BE2C (cell line): ENCODE measurements at places on chromosomes 2 and 18.
A peak's percentile ranks its signal among the peaks of the same experiment; 100 is the strongest.

- no peak for DNase-seq
Observed at GRCh38 chr2:42566837-42567321, 1.6 kb upstream of the MTA3 start.

DNA sequence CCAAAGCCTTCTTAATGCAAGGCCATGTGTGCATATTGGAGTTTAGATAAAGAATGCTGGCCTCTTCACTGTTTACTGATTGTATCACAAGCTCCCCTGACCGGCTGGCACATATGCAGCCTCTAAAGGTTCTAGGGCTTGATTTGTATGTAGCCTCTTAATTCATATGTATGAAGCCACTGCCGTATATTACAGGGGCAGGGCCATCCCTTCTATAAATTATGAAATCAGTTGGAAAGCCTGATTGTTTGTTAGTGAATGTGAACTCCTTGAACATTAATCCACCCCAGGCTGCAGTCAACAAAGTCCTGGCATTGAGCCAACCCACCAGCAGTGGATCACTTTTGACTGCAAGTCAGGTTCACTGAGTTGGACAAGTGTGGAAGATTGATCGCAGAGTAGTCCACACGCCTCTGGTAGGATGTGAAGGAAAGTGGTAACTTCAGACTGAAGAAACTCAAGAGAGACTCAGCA is 61.6 kb upstream of the PARD3B start:
- DNase-seq: peak; percentile 53

- DNase-seq: no peak
Observed at GRCh38 chr2:45203400-45203799, 194.1 kb upstream of the SIX2 start.

- no peak for DNase-seq
Observed at GRCh38 chr2:134365356-134365755, 111.5 kb downstream of the MGAT5 start.

- DNase-seq: no peak
Observed at GRCh38 chr2:215052404-215052803, 86.0 kb downstream of the ABCA12 start.

GRCh38 chr18:42296192-42296591 is 341.2 kb downstream of the PIK3C3 start:
- DNase-seq: no peak

GRCh38 chr2:160381425-160381951 is 112.1 kb downstream of the RBMS1 start:
- no peak for DNase-seq

DNA sequence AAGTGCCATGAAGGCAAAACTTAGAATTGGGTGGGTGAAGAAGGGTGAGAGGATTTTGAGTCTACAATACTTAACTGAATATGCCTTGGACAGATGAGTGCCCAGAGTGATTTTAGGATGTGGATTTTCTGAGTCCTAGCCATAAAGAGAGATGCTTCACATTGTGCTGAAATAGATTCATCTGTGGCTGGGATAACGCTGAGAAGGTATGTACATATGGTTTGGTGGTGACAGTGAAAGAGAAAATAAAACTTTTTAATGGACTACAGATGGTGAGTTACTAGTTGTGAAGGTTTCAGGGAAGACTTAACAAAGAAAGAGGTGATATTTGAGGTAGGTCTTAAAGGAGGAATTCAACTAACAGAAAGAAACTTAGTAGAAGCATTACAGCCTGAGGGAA is 265.8 kb downstream of the AKAIN1 start:
- no peak for DNase-seq

- DNase-seq: no peak
Observed at GRCh38 chr2:62196278-62196901, 475 bp downstream of the B3GNT2 start.

GRCh38 chr18:49601211-49601610 is 39.4 kb downstream of the LIPG start:
- DNase-seq: no peak

DNA sequence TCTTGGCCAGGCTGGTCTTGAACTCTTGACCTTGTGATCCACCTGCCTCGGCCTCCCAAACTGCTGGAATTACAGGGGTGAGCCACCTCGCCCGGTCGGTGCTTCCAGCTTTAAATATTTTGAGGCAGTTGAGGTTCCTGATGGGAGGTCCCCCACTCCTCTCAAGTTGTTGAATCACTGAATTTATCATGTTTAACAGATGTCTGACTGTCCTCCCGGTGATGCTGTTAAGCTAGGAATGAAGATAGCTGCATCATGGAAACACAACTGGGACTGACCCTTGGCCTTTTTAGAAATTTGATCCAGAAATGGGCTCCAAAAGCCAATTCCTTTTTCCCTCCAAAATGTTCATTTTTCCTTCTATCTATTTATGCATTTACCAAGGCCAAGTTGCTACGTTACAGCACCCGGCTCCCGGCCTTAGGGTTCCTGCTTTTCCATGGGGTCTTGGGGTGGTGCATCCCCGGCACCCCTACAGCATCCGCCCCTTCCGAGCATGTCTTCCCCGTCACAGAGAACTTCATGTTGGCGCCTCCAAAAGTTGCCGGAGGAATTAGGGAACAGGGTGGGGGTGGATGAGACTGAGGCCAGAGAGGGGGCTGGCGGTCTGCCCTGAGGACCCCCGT is 43.9 kb downstream of the PAX8 start:
- DNase-seq: no peak

- DNase-seq: no peak
Observed at GRCh38 chr2:177335917-177336450, 56.6 kb upstream of the AGPS start.

- no peak for DNase-seq
Observed at GRCh38 chr2:237941239-237941638, 25.6 kb upstream of the UBE2F start.

- no peak for DNase-seq
Observed at GRCh38 chr2:205175831-205176230, 506.5 kb upstream of the NRP2 start.

GRCh38 chr2:72956050-72956395 is 38.7 kb downstream of the EMX1 start:
- no peak for DNase-seq

DNA sequence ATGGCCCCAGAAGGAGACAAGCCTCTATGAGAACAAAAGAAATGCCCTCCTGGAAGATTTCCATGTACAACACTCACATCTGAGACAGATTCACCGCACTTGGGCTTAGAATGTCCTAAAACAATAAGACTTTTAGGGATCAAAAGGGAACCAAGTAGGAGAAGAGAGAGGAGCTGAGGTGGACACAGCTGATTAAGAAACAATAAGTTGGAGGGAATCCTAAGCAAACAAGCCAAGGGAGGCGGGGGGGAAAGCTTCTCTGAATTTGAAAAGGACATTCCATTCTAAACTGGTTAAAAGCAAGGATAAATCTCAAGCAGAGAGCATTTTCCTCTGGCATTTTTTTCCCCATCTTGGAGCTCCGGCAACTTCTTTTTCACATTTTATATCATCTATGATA is 9.9 kb downstream of the ACVR1 start:
- DNase-seq: no peak

DNA sequence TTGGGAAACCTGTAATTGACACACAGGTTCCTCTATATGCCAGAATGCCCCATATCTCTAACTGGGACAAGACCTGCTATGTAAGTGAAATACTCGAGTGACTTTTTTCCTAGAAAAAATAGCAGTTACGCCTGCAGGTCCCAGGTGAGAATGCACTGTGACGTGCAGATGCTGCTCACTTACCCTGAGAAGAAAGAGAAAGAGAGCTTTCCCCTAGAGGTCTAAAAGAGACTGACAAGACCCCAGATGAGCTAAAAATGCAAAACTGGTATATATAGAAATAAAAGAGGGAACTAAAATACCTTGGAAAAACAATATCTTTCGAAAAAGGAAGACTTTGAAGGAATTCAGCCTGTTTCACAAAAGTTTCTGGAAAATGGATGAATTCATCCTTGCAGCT is 383.0 kb upstream of the DCC start:
- no peak for DNase-seq

DNA sequence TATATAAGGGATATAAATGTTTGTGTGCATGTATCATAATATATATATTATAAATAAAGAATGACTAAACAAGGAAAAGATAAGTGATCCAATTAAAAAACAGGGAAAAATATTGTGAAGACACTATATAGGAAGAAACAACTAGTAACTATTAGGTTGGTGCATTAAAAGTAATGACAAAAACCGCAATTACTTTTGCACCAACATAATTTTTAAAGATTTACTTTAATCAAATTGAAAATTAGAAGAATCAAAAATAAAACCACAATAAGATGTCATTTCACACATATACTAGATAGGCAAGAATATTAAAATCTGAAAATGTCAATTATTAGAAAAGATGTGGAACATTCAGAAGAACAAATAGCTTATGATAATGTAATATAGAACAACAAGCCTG is 595.9 kb downstream of the KCNJ3 start:
- no peak for DNase-seq

DNA sequence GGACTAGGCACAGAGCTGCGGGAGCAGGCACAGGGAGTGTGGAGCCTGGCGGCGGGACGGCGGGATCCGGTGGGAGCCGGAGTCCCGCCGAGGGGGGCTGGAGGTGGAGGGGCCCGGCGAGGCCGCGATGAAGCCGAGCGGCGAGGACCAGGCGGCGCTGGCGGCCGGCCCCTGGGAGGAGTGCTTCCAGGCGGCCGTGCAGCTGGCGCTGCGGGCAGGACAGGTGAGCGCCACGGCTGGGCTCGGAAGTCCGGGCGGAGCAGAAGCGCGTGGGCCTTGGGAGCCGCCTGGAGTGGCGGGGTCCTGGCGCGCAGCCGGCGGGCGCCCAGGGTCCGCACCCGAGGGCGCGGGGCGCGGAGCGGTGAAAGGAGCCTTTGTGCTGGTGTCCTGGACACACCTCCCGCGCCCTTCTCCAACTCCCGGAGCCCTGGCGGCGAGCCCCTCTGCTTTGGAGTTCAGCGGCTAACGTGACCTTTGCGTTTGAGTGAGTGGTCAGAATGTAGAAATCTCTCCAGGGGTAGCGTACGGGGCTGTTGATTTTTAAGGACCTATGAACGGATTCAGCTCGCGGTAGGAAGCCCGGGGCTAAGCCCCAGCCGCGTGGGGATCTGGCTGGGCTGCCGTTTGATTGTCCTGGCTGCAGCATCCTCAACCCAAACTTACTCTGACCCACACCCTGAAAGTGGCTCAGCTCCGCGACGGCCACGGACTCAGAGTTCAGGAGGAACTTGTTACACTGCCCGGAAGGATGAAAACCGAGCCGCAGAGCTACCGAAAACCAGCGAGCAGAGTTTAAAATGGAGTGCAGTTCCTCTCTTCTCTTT is 448 bp downstream of the IMPA2 start:
- DNase-seq: no peak

- no peak for DNase-seq
Observed at GRCh38 chr2:237616734-237617586, 10.4 kb upstream of the LRRFIP1 start.

- DNase-seq: no peak
Observed at GRCh38 chr18:48662011-48662661, 123.3 kb downstream of the CTIF start.

GRCh38 chr2:28495551-28496250 is at the start of gene PLB1:
Gene PLB1 (plus strand): TSS chr2:28496060. CDS start chr2:28496115, 55 bp downstream.
- DNase-seq: no peak

DNA sequence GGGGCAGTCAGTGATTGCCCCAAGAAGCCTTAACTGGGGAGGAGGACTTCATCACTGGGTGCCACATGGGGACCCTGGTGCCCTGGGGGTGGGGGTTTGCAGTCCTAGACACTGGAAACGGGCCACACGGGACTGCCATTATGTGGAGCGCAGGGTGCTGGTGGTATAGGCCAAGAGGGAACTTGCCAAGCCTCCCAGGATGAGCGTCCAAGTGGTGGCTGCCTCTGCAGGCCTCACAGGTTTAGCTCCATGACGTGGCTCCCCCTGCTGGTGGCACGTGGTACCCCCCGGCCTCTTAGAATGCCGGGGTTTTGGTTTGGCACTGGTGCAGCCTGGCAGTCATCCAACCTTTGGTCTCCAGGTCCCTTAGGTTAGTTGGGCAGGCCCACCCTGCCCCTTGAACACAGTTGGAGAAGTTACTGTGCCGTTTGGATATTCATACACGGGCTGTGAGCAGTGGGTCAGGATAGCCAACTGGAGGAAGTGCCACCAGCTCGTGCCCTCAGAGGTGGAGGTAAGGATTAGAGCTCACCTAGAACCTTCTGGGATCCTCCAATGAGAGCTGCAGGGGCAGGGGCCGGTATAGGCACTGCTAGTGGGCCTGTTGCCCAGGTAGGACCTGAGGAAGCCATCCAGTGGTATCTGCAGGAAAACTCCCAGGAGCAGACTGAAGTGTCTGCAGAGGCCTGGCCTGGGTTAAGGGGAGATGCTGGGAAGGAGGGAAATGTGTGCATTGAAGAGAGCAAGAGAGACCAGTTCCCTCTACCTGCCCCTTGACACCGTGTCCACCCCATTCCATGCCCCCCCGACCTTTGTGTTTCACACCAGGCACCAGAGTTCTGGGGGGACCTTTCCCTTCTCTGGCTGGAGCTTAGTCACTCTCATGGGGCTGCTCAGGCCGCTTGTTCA is 5.7 kb downstream of the PTMA start:
- peak; percentile 96 for DNase-seq

- DNase-seq: no peak
Observed at GRCh38 chr2:137837830-137838229, 126.4 kb upstream of the HNMT start.

DNA sequence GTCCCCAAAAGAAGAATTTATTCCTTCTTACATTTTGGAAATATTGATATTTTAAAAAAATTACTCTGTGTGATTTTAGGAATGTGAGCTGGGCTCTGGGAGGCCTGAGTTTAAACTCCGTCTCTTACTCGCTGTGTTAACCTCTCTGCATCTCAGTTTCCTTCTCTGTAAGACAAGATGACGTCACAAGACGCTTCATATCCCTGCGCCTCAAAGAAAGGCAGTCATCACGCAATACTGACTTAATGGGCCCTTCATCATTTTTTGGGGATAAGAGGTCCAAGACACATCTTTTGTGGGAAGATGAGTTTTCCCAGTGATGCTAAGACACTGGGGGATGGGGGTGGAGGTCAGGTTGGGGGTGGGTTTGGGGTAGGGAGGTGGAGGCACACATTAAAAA is 320.4 kb downstream of the AFF3 start:
- no peak for DNase-seq

DNA sequence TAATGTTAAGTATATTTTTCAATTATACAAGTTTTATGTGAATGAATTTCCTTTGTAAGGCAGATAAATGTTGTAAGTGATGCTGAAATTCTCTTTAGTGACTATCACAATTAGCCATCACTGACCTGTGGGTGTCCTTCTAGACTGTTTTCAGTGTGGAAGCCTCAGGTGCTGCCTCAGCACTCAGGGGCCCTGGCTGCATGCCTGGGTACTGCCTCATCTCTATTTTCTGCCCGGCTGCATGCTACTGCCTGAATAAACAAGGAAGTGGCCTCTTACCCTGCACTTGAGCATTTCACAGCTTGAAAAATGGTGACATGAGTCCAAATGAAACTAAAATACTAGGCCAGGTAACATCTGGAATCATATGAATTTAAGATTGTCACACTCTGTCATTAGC is 787.6 kb upstream of the SALL3 start:
- no peak for DNase-seq
